ENCODE measurements at places on chromosomes 13 and 19. TPM values are rescaled to one million over a fixed set of nuclear protein-coding genes. Genes with fewer than 3 reads are reported as not detected.

DNA sequence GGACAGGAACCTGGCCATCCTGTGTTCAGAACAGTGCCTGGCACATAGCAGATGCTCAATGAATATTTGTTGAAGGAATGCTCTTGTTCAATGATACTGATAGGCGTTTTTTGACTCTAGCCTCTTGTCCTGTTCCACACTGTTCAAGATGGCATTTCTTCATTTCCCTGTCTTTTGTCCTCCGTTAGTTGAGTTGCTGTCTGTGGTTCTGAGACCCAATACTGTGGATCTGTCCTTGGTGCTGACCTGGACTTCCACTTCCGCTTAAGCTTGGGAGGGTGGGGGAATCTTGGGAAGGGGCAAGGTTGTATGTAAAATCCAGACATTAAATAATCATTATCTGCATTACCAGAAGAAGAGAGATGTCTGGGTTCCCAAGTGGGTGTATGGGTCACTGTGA is 8.3 kb upstream of the KCNN4 start:
- ATAC-seq = no peak

- no peak for ATAC-seq
These were observed 275.5 kb downstream of the ENOX1 start for GRCh38 chr13:43510956-43511901.

GRCh38 chr13:112958127-112958989 is 10.7 kb upstream of the MCF2L start:
- no peak for ATAC-seq

- peak; percentile 32 for ATAC-seq
These were observed 959 bp downstream of the PDS5B start for GRCh38 chr13:32587011-32587810.

GRCh38 chr19:18828786-18829185 is 3.0 kb upstream of the UPF1 start:
- ATAC-seq = no peak

DNA sequence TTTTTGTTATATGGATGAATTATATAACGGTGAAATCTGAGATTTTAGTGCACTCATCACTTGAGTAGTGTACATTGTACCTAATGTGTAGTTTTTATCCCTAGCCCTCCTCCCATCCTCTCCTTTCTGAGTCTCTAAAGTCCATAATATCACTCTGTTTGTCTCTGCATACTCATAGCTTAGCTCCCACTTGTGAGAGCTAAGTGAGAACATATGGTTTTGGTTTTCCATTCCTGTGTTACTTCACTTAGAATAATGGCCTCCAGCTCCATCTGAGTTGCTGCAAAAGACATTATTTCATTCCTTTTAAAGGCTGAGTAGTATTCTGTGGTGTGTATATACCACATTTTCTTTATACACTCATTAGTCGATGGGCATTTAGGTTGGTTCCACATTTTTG is 94.0 kb downstream of the SLC10A2 start:
- no peak for ATAC-seq

- ATAC-seq = no peak
These were observed 51.5 kb downstream of the SOX21 start for GRCh38 chr13:94660695-94661326.

DNA sequence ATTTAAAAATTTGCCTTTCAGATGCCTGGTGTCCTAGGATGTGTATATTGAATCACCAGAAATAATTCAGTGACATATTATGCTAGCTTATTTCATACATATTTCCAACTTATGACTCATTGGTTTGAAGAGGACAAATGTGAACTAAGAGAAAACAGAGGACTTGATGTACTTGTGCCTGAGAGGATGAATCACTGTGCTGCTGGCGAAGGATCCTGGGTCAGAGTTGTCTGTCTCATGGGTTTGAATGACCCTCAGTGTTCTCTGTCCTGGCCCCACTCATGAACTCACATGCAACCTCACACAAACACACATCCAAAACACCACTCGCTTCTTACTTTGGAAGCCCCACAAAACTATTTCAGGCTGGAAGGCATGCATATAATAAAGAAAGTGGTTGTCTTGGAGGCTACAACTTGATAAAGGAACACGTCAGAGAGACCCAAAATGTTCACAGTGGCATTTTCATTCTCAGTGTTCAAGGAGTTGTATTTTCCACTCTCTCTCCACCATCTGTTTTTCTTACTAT is 129.0 kb upstream of the SPRY2 start:
- ATAC-seq = no peak

DNA sequence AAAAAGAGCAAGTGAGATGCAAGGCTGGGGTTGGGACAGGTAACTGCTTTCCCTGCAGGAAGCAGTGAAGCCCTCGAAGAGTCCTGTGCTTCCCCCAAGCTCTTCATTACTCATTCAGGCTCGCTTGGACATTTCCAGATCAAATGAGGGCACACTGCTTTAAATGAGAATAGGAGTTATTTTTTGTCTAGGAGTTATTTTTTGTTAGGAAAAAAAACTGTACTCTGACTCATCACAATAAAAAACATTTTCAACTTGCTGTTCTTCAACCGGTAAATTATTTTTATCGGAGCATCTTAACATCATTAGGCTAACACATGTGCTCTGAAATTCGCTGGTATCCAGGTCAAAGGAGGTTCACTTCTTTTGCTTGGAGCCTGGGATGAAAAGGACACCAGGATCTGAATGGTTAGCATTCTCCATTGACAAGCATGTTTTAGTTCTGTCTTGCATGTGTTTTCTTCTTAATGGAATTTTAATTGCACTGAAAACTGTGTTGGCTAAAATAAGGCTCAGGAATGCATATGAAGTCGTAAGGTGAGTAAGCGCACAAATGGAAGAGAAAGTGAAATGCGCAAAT is 80.7 kb upstream of the STK24 start:
- no peak for ATAC-seq

DNA sequence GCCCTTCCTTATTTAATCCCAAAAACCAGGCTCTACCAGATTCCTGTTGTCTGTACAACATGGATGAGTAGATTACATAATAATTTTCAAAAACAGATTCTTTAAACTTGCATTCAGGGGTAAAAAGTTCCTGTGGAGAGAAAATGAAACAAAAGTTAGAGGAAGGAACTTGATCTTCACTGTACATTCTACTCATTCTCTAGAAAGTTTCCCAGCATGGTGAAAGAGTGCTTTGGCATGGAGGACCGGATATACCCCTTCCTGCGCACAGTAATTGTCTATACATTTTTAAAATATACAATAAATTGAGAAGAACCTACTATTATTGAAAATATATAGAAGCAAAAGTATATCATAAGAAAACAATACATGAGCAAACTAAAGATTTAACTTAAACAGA is 274.2 kb downstream of the ITGBL1 start:
- no peak for ATAC-seq

GRCh38 chr19:4715529-4716221 is 8.0 kb downstream of the DPP9 start:
- no peak for ATAC-seq

DNA sequence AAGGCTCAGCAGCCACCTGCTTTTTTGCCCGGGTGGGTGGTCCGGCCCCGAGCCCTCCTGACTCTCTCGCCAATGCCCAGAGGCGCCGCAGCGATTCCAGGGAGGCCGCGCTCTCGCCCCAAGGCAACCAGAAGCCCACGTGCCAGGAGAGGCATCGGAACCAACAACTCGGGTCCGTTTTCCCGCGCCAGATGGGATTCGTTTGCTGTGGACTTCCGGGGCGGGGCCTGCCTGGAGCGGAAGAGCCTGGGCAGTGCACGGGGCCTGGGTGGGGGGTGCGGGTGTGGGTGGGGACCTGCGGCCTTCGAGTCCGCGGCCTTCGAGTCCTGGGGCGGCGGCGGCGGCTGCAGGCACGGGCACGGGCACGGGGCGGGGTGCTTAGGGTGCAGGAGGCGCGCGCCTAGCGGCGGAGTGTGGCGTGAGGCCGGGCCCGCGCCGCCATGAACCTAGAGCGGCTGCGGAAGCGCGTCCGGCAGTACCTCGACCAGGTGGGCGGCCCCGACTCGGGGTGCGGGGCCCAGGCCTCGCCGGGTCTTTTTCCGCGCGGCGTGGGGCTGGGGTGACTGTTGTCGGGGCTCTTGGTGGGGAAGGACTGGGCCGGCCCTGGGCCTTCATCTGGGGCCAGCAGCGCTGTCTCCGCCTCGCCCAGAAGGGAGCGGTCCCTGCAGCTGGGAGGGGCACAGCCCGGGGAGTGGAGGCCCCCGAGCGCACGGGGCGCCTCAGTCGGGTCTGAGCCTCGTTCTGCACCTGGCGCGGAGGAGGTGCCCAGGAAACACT is at the start of gene CDC16:
CDC16 (plus strand) TSS at position 253 of the 777 bp plus-strand sequence; CDS start at position 441, 188 bp downstream.
- peak; percentile 95 for ATAC-seq

- ATAC-seq = no peak
These were observed 431 bp downstream of the GYS1 start for GRCh38 chr19:48992581-48993174.

DNA sequence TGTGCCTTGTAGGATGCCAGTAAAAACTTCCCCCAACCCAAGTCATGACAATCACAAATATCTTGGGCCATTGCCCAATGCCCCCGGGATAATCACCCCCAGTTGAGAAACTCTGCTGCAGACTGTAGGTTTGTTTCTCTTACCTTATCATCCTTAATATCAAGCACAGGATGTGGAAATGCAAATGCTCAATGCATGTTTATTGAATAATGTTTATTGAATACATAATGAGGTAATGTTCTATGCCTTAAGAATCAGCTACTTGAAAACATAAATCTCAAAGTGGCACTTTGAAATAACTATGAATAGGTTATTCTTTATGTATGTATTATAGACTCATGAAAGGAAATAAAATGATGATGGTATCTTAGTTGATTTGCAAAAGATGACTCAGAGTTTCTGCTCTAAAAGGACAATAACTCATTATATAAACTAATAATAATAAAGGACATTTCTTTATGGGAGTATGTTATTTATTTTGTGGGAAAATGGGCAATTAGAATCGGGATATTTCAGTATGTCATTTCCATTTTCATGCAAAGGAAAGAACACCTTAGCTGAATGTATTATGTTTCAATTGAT is 414.2 kb downstream of the EFNB2 start:
- ATAC-seq = no peak

DNA sequence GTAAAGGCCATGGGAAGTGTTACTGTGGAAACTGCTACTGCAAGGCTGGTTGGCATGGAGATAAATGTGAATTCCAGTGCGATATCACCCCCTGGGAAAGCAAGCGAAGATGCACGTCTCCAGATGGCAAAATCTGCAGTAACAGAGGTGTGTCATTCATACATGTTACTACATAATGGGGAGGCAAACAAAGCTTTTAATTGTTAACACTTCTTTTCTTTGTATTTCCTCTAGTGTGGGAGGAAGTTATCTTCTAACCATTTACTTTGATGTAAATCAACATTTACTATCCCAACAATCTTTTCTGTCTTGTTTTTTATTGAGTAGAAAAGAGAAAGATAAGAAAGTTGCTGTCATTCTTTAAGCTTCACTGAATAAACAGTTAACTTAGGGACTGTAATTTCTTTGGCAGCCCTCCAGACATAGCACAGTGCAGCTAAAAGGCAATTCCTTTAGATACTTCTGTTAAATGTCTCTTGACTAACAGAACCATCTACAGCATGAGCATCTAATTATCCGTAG is 126.9 kb downstream of the ITGBL1 start:
- ATAC-seq = no peak

- no peak for ATAC-seq
These were observed 38.1 kb upstream of the RGCC start for GRCh38 chr13:41419206-41419605.

DNA sequence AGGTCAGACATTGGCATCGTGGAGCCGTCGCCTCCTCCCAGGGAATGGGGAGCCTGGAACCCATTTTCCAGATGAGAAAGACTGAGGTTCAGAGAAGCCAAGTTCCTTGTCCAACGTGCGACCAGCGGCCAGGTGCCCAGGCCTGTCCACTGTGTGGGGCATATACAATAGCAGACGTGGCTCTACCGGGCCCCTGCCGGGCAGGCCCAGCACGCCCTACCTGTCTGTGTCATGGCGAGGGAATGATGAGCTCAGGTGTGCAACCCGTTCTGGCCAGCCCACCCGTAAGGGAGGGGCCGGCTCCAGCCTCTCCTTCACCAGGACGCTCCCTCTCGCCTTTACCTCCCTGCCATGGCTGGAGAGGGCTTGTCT is 837 bp downstream of the GNA15 start:
- no peak for ATAC-seq

GRCh38 chr19:42762789-42763188 is 2.7 kb downstream of the PSG8 start:
- ATAC-seq = no peak

DNA sequence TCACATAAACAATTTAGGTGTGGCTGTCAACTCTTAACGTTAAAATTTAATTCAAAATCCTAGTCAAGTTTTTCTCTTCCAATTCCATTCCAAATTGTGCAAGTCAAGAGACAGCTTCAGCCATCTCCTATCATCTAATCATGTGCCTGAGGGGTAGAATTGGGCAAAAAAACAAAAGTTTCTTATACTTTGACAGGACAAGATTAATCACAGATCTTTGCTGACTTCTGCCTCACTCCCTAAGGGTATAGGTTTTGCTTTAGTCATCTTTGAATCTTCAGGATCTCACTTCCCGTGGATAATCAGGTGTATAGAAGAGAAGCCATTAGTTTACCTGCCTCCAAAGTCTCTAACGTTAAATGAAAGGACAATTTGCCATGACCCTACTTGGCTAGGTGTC is 24.6 kb downstream of the RNF17 start:
- no peak for ATAC-seq

GRCh38 chr19:40974633-40975037 is 16.4 kb upstream of the CYP2B6 start:
- ATAC-seq = peak; percentile 75

The CYP2F1 gene
- 0.28 TPM for total RNA-seq

The ZNF615 gene
- total RNA-seq = 5.9 TPM

The KLF12 gene
- total RNA-seq = 30.5 TPM

The GSX1 gene
- total RNA-seq = not detected

The NLRP9 gene
- total RNA-seq = not detected

The SIGLEC6 gene
- not detected for total RNA-seq

The FGF22 gene
- not detected for total RNA-seq

The CALR3 gene
- not detected for total RNA-seq

The REX1BD gene
- total RNA-seq = 46.6 TPM

The C2CD4C gene
- total RNA-seq = 0.13 TPM

The GIPC3 gene
- total RNA-seq = 0.32 TPM
